MV-4-11 (cell line): ENCODE measurements at places on chromosomes 6 and 20.

DNA sequence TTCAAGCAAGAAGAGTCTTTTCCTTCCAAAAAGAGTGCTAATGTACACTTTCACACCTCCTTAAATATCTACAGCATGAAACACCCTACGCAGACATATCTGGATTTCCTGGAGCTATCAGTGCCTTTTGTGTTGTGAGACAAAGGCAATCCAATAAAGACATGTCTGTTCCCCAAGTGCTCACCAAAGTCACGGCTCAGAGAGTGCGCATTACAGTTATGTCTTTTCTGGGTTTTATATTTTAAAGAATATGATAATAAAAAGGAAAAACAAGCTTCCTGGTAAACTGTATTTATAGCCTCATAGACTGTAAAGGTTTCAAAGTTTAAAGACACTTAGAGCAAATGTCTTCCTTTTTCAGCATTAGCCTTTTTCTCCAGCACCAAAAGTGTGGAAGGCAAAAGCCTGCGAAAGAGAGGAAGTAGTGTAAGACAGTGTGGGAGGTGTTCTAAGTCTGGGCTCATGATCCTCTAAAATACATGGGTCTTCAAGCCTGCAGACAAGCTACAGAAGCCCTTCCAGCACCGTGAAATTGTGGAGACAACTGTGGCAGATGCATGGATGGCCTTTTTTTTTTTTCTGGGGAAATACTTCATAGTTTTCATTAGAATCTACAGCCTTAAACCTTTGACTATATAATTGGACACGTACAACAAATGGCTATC lies 135.0 kb upstream of the SLC35B3 start:
- no peak for DNase-seq

DNA sequence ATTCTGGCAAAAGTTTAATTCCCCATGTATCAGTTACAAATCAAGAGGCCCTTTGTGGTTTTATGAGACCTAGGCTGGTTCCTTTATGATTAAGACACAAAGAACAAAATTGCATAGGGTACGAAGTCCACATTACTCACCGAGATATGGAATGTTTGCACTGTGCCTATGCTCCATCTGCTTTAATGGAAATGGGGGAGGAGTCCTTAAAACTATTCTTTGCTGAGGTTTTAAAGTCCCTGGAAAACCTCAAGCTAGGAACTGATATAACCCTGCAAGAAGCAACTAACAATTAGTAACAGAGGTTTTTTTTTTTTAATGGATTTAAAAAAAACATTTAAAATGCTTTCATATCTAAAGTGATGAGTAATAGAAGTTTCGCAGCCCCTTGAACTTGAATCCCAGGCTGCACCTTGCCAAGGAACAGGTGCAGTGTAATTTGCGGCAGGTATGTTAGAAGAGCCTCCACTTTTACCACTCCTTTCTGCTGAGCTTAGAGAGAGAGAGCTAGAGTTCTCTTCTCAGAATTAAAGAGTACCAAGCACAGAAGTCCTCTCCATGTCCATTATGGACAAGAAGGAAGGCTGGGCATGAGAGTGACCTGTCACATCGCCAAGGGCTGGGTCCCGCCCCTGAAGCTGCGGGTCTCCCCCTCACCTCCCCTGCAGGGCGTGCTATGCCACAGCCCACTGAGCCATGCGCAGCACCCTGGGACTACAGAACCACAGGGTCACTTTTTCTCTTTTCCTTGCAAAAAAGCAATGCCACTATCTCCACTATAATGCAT lies 2.3 kb downstream of the SERPINB1 start:
- DNase-seq: no peak

- no peak for DNase-seq
These were observed 133.6 kb downstream of the MTHFD1L start for GRCh38 chr6:150999107-150999506.

GRCh38 chr6:36847152-36847551 lies 7.9 kb upstream of the CPNE5 start:
- no peak for DNase-seq

DNA sequence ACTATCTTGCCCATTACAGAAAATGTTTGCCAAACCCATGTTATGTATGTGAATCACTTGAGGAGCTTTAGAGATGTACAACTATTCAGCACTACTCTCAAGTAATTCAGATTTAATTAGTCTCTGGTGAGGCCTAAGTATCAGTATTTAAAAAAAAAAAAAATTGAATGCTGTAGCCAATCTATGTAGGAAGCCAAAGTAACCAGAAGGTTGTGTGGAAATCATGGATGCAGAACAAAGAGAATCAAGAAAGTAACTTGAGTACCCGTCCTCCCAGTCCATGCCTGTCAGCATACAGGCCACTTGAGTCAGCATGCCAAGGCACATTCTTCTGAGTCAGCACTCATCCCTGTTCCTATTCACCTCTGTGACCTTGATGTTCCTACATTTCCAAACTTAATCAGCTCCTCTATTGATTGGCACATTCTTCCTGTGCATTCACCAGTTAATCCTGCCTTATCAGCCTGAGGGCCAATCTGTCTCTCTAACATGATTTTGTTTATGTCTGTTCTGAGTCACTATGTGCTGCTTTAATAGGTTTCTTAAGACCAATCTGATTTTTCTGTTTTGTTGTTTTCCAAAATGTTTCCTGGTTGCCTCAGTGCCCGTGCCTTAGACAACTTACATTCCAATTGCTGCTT lies 165.6 kb downstream of the KCNQ5 start:
- DNase-seq: no peak

DNA sequence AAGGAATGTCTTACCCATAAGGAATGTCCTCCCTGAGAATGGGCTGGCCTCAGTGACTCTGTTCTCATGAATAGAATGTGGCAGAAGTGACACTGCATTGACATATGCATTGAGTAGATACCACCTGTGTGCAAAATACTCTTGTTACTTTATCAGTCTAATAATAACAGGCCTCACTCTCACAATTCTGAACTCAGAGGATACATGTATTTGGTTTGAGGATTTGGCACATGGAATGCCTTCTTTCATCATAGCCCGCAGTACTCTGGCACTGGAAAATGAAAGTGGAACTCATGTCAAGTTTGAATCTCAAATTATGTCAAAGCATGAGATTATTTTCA lies 52.9 kb upstream of the PLCB4 start:
- DNase-seq: no peak

- peak; percentile 96 for DNase-seq
These were observed 332.5 kb downstream of the TFAP2A start for GRCh38 chr6:10082385-10082784.

GRCh38 chr6:89859744-89860143 lies 30.1 kb downstream of the CASP8AP2 start:
- no peak for DNase-seq

DNA sequence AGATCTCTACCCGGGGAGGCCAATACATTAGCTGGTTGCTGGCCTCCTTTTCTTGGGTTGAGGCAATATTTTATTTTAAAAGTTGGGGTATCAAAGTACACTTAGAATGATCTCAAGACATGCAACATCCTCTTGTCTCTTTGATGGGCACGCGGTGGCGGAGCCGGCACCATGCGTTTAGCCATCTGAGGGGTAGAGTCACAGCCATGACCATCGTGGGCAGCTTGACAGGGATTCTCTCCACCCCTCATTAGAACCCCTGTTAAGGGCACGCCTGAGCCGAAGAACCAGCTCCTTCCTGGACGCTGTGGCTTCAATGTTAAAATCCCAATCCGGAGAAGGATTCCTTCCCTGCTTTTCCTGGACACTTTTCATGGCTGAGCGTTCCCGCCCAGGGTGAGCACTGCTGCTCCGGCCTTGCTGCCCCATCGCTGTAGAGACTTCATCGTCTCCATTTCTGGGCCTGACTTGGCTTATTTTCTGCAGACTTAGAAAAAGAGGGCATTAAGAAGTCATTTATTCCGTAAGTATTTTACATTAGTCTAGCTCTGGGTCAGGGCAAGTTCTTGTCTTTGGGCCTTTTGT lies 142.7 kb upstream of the CDH4 start:
- DNase-seq: no peak

- no peak for DNase-seq
These were observed 44.1 kb downstream of the NHSL1 start for GRCh38 chr6:138454981-138455706.

DNA sequence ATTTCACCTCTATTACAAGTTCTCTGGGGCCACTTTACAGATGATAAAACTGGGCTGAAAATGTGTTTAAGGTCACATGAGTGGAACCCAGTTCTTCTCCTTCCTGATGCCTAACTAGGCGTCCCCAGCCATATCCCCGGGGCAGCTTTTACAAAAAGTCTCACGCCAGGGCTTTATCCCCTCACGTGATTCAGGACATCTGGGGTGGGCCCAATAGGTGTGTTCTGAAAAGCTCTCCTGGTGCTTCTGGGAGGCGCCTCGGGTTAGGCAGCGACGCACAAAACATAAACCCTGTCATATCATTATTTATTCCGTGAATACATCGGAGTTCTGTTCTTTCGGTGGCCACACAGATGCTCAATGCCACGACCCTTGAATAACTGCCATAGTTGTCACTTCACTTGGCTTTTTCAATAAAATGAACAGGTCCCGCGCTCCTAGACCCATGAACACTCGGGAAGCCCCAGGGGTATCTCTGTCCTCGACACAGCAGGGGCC lies 32.1 kb downstream of the SF3B5 start:
- no peak for DNase-seq

GRCh38 chr6:55528624-55529023 lies 50.4 kb downstream of the HMGCLL1 start:
- DNase-seq: peak; percentile 72

- DNase-seq: no peak
These were observed 25.6 kb downstream of the ITCH start for GRCh38 chr20:34388678-34389077.

DNA sequence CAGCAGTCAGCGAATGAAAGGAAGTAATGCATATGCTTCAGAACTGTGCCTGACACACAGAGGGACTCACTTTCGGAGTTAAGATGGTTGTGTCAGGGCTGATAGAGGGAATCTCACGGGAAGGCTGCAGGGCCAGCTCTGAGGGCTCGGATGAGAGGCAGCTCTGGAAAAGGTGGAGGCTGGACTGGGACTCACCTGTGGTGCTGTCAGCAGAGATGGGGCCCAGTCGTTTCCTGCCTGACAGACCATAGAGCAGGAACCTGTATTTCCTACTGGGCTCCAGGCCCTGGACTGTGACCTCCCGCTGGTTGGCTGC lies 9.3 kb downstream of the CYP21A2 start:
- DNase-seq: no peak

DNA sequence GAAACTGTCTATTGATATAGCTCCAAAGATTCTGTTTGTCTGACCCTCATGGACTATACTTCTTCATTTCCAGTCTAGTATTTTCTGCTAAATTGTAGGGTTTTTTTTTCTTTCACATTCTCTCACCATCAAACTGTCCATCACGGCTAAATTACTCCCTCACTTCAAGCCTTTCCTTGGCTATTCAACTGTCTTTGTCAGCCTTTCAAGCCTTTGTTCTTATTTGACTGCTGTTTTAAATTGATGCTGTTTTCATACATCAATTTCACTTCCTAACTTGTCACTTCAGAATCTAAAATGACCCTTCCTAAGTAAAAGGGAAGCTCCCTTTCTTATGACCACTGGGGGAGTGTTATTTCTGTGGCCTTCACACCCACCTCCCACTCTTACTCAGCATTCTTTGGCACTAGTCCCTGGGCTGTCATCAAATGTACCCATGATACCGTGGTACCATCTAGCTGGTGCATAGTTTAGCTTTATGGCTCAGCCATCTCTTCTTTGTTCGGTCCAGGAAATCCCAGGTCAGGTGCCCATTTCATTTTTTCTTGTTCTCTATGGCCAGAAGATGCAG lies 8.6 kb downstream of the GJA1 start:
- DNase-seq: no peak

DNA sequence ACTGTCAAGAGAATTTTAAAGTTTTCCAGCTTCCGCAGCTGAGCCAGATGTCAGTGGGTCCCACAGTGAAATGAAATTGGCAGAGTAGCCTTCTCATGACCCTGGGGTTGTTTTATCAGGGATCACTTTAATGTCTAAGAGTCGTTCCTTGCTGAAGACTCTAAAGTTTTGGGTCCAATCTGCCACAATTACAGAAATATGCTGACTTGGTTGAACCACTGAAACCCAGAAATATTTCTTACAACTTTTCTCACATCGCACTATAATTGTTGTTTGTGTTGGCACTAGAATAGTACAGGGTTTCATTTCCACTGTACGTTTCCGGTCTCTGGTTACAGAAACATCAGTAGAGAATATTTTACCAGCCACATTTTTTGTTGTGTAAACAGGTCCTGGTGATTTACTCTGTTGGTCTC lies 109.0 kb downstream of the HMGCLL1 start:
- DNase-seq: no peak

DNA sequence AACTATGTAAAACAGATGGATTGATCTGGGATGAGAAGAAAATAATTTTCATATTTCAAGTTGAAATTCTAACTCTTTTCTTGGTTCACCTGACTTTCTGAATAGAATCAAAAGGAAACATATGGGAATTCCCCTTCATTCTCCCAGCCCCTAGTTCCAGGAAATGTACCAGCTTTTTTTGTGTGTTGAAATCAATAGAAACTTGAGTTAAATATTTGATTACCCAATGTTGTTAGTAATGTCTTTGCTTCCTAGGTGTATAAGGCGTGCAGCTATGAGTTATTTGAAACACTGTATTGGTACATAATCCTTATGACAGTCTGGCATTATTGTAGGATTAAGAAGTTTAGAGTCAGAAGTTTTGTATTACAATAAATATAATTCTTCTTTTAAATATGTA lies 21.5 kb downstream of the VNN2 start:
- DNase-seq: no peak

DNA sequence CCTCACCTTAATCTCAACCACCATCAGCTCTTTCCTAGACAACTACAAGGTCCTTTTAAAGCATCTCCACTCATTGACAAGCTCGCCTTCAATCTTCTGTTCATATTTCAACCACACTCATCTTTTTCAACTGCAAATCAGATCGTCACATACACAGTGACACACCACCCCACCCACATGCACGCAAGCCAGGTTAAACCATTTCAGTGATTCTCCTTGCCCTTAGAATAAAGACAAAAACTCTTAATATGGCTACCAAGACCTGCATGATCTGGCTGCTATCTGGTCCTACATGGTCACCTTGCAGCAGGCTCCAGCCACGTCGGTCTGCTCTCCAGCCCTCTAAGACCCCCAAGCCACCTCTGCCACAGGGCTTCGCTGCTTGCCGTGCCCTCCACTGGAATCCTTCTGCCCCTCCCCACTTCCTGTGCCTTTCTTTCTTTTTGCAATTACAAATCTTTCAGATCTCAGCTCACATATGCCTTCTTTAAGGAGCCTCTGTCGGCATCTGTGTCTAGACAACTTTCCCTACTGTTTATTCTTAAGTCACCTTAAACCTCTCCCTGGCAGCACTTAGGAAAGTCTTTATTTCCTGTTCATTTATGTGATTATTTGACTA lies 507.3 kb upstream of the ARID1B start:
- DNase-seq: no peak

- DNase-seq: peak; percentile 44
These were observed 53.5 kb downstream of the BCAS4 start for GRCh38 chr20:50848341-50848808.

GRCh38 chr6:90263633-90264032 lies 33.0 kb downstream of the BACH2 start:
- no peak for DNase-seq

- DNase-seq: no peak
These were observed 21.9 kb upstream of the SCUBE3 start for GRCh38 chr6:35191889-35192288.
